ENCODE measurements at places on chromosomes 3 and 15. TPM values are rescaled to one million over a fixed set of nuclear protein-coding genes. Genes with fewer than 3 reads are reported as not detected.
A peak's percentile ranks its signal among the peaks of the same experiment; 100 is the strongest.

CORO2B gene
- 61.0 TPM for total RNA-seq

- no peak for DNase-seq
Observed at GRCh38 chr3:106371971-106372805, 503.4 kb upstream of the CBLB start.

GRCh38 chr15:99721104-99721778 is 12.0 kb downstream of the LYSMD4 start:
- no peak for DNase-seq

SI gene
- total RNA-seq, result not detected

DNA sequence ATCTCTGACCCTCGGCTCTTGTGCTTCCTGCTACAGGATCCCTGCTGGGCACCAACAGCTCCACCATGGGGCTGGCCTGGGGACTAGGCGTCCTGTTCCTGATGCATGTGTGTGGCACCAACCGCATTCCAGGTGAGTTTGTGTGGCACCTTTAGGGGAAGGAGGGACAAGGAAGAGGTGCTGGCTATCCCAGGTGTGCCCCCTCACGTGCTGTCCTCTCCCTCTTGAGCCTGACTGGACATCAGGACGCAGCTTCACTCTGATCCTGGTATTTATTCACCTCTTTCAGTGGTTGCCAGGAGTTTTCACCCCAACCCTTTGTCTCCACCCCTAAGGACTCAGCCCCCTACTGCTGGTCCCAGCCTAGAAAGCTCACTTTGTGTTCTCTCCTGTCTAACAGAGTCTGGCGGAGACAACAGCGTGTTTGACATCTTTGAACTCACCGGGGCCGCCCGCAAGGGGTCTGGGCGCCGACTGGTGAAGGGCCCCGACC is 960 bp downstream of the THBS1 start:
- DNase-seq, result peak; percentile 61

SLC28A2 gene
- total RNA-seq, result 0.17 TPM

- no peak for DNase-seq
Observed at GRCh38 chr3:193873426-193874201, 262.3 kb upstream of the HES1 start.

GRCh38 chr15:49040151-49040550 is 6.1 kb downstream of the SECISBP2L start:
- DNase-seq, result no peak

DNA sequence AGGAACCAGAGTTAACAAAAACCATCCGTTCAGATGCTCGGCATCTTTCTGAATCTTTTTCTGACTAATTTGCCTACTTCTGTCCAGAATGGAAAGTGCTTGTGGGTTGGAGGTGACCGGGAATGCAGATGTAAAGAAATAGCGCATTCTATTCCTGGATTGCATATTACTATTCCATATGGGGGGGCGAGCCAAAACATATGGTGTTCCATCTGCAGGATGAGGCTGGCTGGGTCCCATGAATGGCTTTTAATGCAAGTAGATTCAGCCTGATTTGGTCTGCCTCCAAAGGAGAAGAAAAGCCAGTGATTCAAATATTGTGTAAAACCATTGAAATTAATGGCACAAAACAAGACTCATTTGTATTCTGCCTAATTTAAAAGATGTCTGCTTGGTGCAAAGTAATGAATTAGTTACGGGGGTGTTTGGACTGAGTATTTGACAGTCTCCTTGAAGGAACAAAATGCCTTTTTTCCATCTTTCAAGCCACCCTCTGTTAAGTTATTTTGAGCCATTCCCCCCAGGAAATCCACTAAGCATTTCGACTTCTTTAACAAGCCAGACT is 99.0 kb downstream of the ST8SIA2 start:
- no peak for DNase-seq

DNA sequence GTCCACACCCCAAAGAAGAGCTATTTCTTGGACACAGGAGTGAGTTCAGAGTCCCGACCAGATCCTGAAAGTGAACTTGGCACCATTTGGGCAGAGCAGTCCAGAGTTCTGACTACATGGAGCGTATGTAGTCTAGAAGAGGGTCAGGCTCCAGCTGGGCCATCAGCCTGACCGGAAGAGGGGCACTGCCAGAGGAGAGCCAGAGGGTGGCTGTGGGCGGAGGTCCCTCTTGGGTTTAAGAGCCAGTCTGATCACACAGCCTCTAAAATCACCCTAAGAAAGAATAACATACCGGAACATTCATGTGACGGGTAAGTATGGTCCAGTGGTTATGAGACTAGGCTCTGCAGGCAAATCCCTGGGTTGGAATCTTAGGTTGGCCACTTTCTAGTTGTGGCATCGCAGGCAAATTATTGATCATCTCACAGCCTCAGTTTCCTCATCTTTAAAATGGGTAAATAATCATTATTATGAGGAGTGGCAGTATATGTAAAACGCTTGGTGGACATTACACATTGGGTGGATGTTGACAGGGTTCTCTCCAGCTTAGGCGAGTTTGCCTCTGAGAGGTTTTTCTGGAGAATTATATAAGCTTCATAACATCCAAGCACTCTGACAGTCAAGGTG is 2.1 kb upstream of the RAP2B start:
- DNase-seq, result no peak

ZIC4 gene
- not detected for total RNA-seq

ITIH1 gene
- not detected for total RNA-seq

- DNase-seq, result no peak
Observed at GRCh38 chr15:44713006-44713966, 2.0 kb downstream of the B2M start.

- DNase-seq, result no peak
Observed at GRCh38 chr3:120858521-120858920, 49.5 kb upstream of the STXBP5L start.

GRCh38 chr3:194938845-194939531 is 253.3 kb downstream of the FAM43A start:
- DNase-seq, result no peak

DNA sequence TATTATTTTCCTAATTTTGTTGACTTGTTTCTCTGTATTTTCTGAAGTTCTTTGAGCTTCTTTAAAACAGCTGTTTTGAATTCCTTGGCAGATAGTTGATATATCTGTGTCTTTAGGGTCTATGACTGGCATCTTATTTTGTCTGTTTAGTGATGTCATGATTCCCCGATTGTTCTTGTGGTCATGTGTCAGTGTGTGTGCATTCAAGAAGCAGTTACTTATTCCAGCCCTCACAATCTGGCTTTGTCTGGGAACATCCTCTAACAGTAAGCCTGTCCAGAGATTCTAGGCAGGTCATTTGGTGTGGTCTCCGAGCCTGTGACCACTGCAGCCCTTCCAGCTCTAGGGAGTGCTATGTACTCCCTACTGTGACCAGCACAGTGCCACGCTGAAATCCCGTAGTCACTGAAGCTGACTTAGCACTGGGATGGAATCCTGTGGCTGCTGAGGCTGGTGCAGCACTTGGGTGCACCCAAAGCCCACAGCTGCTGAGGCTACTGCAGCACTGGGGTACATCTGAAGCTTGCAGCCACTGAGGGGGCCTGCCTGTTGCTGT is 6.7 kb downstream of the LNP1 start:
- DNase-seq, result no peak

DNA sequence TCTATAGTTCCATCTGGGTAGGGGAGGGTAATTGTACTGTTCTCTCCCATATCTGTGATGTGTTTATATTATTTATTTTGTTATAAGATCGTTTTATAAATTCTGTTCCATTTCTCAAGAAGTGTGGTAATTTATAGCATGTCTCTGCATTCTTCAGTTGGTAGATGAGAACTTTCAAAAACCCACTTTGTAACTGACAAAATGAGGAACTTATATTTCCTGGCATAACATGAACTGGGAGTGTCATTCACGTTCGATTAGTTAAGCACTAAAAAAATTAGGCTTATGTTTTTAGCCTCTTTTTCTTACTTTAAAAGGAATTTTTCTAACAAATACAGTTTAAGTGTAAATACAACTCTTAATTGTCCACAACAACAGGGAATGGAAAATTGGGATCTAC is 230.8 kb downstream of the CGGBP1 start:
- DNase-seq, result no peak

NTRK3 gene
- total RNA-seq, result 0.77 TPM

DNA sequence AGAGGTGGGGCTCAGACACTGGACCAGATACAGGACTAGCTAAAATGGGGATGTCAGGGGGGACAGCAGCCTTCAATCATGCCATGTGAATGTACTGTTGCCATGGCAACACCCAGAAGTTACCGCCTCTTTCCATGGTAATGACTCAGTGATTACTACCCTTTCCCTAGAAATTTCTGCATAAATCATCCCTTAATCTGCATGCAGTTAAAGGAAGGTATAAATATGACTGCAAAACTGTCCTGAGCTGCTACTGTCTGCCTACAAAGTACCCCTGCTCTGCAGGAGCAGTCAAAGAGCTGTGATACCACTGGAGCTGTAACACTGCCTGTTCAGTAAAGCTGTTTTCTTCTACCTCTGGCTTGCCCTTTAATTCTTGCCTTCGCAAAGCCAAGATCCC is 168.2 kb downstream of the PEAK1 start:
- DNase-seq, result no peak

DNA sequence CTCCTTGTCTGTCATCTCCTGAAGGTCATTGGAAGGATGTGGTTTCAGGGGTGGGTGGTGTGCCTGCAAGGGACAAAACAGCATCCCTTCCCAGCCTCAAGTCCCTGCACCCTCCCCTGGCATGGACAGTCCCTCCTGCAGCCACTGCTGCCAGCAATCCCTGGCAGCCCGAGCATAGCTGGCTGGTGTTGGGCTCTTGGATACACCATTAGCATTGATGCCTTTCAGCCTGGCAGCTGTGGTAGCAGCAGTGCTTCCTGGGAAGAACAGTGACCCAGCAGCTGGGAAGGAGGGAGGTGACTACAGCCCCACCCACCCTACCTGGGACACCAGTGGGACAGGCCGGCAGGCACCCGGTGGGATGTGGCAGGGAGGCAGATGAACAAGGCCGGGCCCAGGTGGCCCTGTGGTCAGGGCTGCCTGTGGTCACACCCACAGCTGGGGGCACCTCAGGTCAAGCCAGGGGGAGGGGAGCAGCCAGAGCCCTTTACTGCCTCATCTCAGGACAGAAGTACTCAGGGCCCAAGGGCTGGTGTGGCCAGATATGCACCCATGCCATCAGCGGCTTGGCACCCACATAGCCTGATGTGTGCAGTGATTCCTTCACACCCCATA is 32.9 kb upstream of the TMEM115 start:
- no peak for DNase-seq

DNA sequence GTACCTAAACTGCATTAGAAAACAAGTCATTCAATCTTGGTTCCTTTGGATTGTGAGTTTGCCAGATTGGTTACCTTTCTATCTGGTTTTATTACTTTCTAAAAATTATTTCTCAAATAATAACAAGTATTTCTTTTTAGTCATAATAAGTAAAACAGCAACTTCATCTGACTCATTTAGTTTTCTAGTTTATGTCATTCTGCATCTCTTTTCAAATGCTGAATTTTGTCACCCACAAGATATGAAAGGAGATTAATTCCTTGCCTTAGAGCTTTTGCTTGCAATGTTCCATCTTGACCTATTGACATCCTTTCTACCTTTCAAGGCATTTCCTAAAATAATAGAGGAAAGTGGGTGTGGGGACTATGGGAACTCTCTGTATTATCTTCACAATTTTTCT is 253.6 kb upstream of the PEX5L start:
- no peak for DNase-seq

- DNase-seq, result no peak
Observed at GRCh38 chr3:106302451-106303221, 433.8 kb upstream of the CBLB start.

FGF7 gene
- 51.6 TPM for total RNA-seq

- DNase-seq, result peak; percentile 87
Observed at GRCh38 chr3:146250449-146251382, at the start of gene PLSCR4. PLSCR4 (minus strand) TSS chr3:146251105; CDS start chr3:146222071, 29,034 bp downstream.

CADM2 gene
- 0.83 TPM for total RNA-seq

DNA sequence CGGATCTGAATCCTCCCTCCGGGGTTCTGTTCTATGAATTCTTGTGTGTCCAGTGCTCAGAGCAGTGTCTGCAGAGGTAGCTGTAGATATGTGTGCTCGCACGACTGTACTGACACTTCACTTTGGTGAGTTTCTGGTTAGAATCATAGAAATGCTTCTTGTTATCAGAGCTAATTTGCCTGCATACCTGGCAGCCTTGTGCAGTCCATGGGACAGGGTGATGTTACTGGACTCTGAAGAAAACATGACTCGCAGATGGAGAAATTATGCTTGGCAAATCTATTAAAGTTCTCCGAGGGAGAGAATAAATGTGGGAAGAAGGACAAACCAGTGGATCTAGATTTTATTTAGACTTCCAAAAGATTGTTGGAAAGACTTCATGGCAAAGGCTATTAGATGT is 12.2 kb downstream of the CGNL1 start:
- DNase-seq, result no peak

CDHR4 gene
- 3.1 TPM for total RNA-seq

DNA sequence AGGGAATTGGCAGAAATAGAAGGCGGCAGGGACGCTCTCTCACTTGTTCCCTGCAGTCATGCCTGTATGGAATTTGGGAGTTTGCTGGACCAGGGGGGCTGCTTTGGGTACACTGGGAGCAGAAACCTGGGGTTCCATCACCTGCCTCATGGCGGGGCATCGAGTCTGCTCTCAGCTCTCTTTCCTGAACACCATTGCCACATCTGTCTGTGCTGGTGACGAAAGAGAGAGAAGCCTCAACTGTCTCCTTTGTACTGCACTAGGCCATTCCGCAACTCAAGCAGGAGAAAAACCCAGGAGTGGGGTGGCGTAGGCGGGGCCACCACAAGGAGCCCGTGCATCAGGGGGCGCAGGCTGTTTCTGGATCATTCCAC is 14.0 kb downstream of the TMEM158 start:
- DNase-seq, result no peak

DNA sequence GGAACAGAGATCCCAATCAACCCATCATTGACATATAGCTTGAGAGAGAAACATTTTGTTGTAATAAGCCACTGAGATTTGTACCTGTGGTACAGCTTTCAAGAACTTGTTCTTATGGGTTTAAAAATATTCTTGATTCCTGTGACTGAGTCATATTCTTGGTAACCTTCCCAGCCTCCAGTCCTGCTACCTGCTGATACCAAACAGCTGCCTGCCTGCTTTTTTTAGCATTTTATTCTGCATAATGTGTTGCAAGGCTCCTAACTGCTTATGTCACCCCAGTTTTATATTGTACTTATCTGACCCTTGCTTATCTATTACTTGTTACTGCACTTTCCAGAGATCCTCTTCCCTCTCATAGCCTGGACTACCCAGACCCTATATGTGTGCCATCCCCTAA is 349.3 kb upstream of the SOX2 start:
- DNase-seq, result no peak

FETUB gene
- total RNA-seq, result not detected
